ENCODE measurements at places on chromosomes 3 and 15. TPM values are rescaled to one million over a fixed set of nuclear protein-coding genes. Genes with fewer than 3 reads are reported as not detected.

The CCR1 gene
- total RNA-seq: 58.6 TPM

The STX19 gene
- not detected for total RNA-seq

DNA sequence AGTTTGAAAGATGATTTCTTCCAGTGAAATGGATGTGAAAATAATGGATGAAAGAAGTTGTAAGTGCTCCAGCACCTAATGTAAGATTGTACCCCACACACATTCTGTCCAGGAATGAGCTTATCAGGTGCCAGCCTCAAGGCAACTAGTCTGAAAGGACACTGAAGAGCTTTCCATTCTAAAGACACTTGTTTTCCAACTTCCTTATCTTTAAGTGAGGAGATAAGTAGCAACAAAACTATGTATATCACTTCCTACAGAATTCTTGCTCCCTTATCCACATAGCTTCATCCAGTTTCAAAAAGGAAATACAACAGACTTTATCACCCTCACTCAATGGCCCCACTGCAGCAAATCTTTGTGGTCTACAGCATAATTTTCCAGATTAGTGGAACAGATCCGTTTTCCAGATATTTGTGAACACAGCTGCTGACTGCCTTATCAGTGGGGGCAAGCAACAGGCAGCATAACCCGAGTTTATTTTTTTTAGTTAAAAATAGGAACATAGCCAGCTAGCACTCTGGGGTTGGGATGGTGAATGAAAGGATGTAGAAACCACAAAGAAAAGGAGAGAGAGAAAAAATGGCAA is 60.6 kb downstream of the CD200R1L start:
- no peak for DNase-seq

- DNase-seq: peak; percentile 13
Observed at GRCh38 chr3:42500091-42500490, 2.4 kb upstream of the VIPR1 start.

DNA sequence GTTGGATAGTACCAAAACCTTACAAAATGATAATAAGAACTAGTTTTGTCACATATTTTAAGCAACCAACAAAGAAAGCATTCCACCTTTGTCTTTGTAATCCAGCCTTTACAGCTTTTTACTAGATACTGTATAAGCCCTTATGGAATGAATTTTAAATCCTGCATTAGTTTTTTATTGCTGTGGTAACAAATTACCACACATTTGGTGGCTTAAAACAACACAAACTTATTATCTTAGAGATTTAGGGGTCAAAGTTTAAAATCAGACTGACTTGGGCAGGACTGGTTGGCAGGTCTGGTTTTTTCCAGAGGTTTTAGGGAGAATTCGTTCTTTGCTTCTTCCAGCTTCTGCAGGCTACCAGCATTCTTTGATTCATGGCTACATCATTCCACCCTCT is 108.5 kb upstream of the NLGN1 start:
- DNase-seq: no peak

The TRH gene
- total RNA-seq: not detected

GRCh38 chr3:102301155-102301880 is 133.5 kb upstream of the ZPLD1 start:
- DNase-seq: no peak

The LRRC15 gene
- total RNA-seq: not detected

The FSIP1 gene
- total RNA-seq: 0.75 TPM

DNA sequence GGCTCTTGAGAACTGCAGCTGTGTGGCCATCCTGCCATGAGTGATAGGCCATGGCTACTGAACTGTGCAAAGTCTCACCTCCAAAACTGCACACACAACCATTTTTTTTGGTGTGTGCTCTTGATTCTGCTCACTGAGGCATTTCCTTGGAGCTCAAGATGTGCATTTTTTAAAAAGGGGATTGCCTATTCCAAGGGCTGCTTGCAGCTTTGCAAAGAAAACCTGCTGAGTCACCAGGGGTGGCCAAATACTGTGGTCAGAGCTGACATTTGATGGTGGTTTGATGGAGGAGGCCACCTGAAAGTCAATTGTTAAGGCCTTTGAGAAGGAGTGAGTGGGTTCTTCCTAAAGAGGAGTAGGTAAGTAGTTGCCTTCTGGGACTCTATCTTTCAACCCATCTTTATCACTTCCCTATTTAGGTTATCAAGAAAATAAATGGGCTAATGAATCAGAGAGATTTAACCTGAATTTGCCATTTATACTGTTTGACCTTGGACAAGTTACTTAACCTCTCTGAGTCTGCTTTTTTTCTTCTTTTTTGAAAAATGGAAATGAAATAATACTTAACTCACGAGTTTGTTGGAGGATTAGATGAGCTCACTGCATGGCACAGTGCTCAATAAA is 87.9 kb downstream of the CHST2 start:
- DNase-seq: no peak

The HDC gene
- not detected for total RNA-seq

DNA sequence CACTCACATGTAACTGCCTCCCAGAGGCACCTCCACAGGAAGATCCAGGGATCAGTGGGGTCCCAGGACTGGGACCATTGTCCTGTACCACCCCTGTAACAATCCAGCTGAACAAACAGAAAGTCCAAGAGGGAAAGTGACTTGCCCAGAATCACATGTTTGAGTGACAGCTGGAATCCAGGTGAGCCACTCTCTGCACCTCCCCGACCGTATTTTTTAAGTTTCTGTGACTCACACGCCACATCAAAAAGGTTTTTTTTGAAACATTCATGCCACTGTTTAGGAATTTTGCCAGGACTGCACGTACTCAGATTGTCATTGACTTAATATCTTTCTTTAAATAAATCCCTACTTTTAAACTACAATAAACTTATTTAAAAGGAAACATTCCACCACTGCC is 9.8 kb upstream of the SLC6A1 start:
- no peak for DNase-seq

GRCh38 chr15:93515256-93516051 is 426.4 kb upstream of the RGMA start:
- no peak for DNase-seq

GRCh38 chr3:169952045-169952444 is 14.6 kb upstream of the SEC62 start:
- DNase-seq: no peak

DNA sequence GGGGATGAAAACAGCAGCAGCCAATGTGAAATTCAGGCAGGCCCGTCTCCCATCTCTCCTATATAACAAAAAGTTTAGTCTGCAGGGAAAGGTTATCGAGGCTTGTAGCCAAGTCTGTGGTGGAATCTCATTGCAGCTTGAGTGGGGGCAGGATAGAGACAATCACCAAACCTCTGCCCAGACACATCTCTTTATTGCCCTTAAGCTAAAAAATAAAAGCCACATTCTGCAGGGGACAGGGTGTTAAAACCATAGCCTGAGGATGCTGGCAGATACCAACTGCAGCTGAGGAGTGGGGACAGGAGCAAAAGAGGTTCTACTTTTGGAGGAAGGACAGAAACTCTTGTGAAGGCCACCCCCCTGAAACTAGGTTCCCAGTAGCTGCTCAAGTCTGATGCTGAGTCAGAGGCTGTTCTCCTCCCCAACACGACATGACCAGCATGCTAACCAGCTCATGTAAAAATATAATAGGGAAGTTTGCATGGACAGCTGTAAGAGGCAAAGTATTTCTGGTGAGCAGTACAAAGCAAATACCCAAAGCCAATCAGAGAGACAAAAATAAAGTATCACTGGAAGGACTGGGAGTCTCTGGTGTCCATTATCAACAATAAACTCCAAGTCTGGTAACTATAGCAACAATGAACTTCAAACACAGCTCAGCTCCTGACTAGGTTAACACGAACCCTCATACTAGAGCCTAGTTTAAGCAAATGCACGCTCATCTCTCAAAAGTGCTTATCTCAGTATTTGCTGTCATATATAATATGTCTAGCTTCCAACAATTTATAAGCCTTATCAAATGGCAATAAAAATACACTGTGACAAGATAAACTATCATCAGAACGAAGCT is 362.2 kb upstream of the SLCO3A1 start:
- no peak for DNase-seq

The GRAMD2A gene
- total RNA-seq: not detected

Data from activated naive CD8-positive, alpha-beta T cell treated with anti-CD3 and anti-CD28 coated beads, Interleukin-2, amount 10 ng/mL, durations not matched to agents 7 days and 5 days (primary cell).